ENCODE measurements at places on chromosomes 16 and 17. TPM values are rescaled to one million over a fixed set of nuclear protein-coding genes. Genes with fewer than 3 reads are reported as not detected.

- no peak for DNase-seq
Observed at GRCh38 chr17:17805575-17805974, 31.2 kb downstream of the SREBF1 start.

DNA sequence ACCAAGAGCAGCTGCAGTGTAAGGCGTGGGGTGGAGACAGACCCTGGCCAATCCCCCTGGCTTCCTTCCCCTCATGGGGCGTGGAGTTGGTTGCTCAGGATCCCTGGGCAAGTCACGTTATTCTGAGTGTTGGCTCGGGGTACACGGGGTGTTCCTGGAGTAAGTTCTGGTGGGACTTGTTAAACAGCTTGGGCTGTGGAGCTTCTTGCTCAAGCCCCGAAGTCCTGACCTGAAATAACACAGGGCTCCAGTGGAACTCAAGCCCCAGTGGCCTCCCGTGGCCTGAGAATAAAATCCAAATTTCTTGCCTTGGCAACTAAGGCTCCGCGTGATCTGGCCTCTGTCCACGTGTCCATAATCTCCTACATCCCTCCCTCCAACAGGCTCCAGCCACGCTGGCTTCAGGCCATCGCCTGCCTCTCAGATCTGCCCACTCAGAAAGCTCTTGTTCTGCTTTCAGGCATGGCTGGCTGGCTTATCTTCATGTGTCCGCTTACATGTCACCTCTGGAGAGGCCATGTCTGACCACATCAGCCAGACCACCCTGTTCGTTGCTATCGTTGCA is 49.3 kb upstream of the BCO1 start:
- no peak for DNase-seq

DNA sequence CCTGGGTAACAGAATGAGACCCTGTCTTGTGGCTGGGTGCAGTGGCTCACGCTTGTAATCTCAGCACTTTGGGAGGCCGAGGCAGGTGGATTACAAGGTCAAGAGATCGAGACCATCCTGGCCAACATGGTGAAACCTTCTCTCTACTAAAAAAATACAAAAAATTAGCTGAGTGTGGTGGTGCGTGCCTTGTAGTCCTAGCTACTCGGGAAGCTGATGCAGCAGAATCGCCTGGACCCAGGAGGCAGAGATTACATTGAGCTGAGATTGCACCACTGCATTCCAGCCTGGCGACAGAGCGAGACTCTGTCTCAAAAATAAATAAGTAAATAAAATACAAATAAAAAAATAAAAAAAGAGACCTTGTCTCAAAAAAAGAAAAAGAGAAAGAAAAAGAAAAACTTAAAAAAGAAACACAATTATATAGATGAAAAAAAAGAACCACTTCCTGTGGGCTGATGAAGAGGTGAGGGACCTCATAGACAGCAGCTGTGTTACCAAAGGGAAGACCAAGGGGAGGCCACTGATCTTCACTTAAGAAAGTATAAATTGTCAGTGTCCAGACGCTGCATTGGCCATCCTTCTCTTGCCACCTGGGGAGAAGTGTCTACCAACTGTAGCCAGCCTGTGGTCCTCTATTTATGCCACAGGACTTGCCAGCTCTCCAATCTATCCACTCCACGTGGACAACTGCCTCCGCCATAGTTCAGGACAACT is 24.4 kb upstream of the SMG1 start:
- DNase-seq, result no peak

DNA sequence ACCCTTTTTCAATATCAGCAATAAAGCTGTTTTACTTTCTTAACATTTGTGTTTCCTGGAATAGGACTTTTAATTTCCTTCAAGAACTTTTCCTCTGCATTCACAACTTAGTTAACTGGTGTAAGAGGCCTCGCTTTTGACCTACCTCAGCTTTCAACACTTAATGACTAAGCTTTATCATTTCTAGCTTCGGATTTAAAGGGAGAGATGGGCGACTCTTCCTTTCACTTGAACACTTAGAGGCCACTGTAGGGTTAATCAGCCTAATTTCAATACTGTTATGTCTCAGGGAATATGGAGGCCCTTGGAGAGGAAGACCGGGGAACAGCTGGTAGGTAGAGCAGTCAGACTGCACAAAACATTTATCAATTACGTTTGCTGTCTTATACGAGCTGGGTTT is 4.7 kb downstream of the SYNRG start:
- no peak for DNase-seq

DNA sequence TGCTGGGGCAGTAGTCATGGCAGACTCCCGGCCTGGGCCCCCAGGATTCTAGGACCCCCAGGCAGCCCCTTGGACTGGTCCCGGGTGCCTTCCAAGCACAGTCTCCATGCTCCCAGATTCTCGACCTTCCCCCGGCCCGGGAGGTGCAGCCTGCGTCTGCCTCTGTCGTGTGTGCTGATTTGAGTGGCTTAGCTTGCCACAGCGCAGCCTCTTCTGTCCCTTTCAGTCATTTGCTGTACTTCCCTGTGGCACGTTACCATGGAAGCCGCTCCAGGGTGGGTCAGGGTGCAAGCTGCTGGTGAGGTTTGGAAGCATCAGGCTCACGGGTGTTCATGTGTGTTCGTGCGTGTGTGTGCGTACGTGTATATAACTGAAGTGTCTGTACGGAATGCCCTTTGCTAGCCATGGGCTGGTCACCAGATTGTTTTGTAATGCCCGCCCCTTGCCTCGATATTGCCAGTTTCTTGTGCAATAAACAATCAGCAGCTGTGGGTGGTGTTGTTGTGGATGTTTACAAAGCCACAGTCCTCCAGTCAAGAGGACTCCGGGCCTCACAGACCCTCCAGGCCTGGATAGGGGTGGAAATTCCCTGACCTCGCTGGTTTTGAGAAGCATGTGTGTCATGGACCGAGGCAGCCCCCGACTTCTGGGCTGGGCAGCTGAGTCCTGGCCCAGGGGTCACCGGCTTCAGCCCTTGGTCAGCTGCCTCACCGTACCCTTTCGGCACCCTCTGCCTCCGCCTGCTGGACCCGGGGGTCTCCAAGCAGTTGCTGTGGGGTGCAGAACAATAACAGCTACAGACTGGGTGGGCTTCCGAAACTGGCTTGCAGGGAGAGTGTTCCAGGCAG is 9.7 kb upstream of the CLEC18A start:
- DNase-seq, result no peak

GRCh38 chr16:52466994-52467393 is 79.9 kb downstream of the TOX3 start:
- no peak for DNase-seq

The TSNAXIP1 gene
- 0.51 TPM for polyA plus RNA-seq

The CDC42EP4 gene
- polyA plus RNA-seq, result 17.2 TPM

Measured in mammary epithelial cell (primary cell).